Cerebellar nuclear complex (tissue), 1 donor: ENCODE measurements at places on chromosomes 7 and 10.

GRCh38 chr7:42745357-42746059 lies 166.4 kb downstream of the C7orf25 start:
- DNase-seq, result no peak

DNA sequence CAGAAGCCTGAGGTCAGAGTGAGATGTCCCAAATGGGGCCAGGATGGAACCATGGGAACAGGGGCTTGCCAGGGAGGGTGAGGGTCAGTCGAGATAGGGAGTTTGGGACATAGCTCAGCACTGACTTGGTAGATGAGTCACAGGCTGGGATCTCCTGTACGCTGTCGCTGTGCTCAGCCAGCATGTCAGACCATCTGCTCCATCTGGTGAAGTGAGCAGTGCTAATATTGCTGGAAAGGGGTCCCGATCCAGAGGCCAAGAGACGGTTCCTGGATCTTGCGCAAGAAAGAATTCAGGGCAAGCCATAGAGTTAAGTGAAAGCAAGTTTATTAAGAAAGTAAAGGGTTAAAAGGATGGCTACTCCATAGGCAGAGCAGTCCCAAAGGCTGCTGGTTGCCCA lies 505.6 kb downstream of the GALNT17 start:
- peak; percentile 56 for DNase-seq

DNA sequence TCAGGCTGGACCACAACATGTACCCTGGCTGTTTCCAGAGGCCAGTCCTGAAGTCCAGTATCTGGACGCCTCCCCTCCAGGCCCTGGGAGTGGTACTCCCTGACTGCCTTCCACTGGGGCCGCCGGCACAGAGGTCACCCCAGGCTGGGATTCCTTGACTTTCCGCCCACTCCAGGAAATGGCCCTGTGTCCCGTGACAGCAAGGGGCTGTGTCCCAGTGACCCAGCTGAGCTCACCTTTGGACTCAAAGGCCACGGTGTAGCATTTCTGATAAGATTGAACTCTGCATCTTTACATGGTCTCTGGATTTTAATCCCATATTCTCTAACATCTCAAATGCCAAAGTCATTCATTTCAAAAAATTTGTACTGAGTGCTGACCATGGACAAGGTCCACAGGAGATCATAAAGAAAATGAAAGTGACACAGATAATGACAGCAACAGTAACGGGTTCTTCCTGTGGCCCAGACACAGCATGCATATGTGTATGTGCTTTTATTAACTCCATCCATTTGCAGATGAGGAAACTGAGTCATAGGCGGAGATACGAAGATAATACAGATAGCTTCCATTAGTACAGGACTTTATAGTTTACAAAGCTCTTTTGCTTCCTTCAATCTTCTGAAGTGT lies 5.4 kb downstream of the ADAMTS14 start:
- DNase-seq, result no peak

DNA sequence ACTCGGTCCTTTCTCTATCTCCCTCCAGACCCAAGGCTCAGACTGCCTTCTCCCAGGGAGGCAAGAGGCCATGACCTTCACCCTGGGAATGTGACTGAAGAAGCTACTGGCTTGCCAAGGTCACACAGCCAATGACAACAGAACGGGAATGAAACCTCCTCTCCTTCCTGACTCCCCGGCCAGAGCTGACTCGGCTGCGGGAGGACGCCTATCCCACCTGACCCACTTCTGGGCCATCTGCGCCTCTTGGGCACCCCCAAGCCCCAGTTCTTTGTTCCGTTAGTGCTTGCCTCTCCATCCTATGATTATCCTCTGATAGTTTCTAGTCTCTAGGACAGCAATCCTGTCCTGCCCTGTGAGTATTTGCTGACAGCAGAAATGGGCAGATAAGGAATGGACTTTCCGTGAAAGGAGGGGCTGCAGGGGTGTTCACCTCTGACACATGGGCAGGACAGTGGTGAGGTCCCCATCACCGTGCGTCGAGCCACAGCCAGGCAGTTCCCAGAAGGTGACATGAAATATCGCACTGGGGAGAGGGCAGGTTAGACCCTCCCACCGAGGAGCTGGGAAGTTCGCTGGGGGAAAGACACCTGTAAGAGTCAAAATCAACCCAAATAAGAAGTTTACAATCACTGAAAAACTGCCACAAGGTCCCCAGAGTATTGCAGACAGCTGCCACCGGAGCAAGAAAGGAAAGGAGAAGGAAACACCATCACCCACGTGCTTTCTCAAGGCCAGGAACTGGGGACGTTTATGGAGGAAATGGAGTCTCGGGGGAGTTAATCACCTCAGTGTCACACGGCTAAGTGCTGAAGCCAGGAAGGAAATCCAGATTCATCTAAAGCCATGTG lies 63.0 kb downstream of the INSIG1 start:
- DNase-seq, result no peak

GRCh38 chr10:60422809-60423208 lies 33.1 kb upstream of the ANK3 start:
- DNase-seq, result no peak

- DNase-seq, result no peak
These were observed 274.8 kb downstream of the SEMA3D start for GRCh38 chr7:84912018-84912417.

GRCh38 chr7:104794154-104794553 lies 219.9 kb upstream of the KMT2E start:
- DNase-seq, result no peak

DNA sequence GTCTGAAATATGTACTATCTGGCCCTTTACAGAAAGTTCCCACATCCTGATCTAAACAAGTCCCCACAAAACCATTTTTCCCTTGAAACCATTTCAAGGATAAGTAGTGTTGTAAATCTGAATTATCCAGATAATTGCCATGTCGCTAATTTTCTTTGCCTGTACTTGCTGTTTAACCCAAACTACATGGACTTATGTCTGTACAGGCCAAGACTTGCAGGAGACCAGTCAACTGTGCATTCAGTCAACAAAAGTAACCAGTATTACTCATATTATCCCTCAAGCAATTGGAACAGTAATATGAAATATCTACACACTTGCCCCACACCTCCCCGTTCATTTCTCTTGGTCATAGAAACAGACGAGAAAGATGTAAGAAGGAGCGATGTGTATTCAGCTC lies 347.8 kb upstream of the NFE2L3 start:
- DNase-seq, result no peak

GRCh38 chr10:50917486-50917885 lies 32.1 kb upstream of the A1CF start:
- DNase-seq, result no peak

DNA sequence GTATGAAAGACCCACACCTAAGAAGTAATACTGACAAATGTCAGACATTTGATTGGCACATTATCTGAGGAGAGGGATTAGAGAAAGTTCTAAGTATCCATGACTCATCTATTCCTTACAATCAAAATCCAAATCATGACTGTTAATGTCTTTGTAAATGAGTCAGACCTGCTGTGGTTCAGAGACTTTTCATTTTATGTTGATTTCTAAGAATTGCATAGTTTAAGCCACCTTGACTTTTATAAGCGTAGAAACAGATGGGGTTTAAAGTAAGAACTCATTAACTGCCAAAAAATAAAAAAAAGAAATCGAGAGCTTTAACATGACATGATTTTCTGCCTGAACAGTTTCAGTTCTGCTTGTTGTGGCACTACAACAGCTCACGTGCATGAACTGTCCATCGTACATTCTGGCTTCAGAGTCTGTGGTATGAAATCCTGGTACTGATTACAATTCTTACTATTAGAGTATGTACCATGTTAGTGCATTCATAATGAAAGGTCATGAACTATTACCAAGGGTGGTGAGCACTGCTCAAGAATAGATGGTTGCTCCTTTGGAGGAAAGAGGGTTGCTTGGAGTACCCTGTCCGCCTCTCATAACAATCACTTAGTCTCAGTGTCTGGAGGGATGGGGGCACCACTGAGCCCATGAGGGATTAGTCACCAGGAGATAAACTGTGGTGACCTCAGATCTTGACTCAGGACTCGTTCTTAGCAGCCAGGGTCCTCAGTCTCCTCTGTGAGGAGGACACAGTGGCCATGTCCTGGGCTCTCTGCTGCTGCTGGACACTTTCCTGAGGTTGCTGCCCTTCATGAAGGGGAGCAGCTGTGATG lies 42.2 kb downstream of the ACSM6 start:
- DNase-seq, result no peak

DNA sequence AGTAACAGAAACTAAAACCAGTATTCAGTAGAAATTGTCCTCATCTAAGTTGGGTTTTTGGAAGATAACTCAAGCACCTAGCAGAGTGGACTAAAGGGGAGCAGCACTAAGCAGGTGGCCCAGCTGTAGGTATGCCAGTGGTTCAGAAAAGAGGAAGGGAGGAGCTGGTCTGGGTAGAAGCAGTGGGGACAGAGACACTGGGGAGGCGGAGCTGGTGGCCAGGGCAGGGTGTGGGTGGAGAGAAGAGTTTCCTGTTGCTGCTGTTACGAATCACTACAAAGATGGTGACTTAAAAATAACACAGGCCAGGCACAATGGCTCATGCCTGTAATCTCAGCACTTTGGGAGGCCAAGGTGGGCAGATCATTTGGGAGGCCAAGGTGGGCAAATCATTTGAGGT lies 136.2 kb downstream of the WDR11 start:
- no peak for DNase-seq

DNA sequence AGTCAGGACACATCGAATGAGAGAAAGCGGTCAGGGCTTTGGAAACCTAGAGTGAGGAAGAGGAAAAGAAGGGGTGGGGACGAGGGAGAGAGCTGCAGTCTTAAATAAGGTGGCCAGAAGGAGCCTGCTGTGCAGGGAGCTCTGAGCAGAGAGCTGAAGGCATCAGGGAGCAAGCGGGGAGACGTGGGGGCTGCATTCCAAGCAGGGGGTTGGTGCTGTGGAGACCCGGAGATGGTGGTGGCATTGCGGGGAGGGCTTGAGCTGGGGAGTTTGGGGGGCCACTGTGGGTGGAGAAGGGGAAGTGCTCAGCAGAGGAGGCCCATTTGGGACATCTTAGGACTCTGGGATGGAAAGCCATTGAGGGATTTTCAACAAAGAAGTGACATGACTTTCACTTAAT lies 38.7 kb upstream of the ZNF32 start:
- no peak for DNase-seq

DNA sequence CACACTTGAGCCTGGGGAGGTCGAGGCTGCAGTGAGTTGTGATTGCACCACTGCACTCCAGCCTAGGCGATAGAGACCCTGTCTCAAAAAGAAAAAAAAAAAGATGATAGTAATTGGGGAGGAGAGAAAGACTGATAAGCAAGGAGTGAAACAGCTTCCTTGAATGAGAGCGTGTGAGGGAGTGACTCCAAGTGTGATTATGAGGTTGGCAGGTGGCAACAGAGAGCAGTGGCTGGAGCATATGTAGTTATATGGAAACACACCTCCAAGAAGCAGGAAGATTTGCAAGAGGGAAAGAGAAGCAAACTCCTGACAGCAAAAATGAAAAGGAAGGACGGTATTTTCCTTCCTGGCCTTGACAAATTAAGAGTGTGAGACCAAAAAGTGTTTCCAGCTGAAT lies 50.4 kb downstream of the VKORC1L1 start:
- no peak for DNase-seq

DNA sequence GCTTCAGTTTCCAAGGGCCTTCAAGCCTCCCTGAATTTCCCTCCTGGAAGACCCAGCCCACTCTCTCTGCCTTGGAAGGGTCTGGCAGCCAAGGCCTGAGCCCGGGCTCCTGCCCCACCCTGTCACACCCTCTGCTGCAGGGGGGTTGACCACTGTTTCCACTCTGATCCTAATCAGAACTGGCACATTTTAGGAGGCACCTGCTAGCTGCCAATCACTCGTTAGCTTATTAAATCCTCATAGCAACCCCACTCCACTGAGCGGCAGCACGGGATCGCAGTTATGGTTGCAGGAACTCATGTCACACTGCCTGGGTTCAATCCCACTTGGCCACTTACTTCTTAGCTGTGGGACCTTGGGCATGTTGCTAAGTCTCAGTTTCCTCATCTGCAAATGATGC lies 12.9 kb downstream of the HSPB1 start:
- no peak for DNase-seq

DNA sequence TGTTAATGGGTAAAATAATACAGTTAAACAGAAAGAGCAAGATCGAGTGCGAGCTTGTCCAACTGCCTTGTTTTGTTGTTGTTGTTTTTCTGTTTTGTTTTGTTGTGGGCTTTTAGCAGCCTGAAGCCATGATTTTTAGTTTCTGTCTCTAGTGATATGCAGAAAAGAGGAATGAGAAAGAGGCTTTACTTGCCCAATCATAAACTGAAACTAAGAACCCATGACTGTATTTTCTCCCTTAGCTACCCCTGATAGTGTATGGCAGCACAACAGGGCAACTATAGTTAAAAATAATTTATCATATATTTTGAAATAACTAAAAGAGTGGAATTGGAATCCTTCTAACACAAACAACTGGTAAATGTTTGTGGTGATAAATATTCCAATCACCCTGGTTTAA lies 493.9 kb downstream of the GLRX3 start:
- no peak for DNase-seq

DNA sequence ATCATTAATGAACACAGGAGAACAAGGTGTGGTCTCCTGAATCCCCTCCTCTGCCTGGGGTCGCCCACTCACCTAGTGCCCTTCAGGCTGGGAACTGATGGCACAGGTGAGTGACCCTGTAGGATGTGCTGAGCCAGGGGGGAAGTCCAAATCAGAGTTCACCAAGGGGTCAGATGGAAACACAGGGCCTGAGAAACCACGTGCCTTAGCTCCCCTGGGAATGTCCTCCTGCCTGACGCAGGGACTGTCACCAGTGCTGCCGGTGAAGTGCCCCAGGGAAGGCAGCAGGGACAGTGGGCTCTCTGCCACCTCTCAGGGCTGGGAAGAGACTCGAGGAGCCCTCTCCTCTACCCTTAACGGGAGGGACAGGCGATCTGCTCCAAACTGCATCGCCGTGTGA lies 5.8 kb upstream of the PYROXD2 start:
- no peak for DNase-seq

- no peak for DNase-seq
These were observed 129.1 kb downstream of the SEPTIN14 start for GRCh38 chr7:55733241-55734140.

DNA sequence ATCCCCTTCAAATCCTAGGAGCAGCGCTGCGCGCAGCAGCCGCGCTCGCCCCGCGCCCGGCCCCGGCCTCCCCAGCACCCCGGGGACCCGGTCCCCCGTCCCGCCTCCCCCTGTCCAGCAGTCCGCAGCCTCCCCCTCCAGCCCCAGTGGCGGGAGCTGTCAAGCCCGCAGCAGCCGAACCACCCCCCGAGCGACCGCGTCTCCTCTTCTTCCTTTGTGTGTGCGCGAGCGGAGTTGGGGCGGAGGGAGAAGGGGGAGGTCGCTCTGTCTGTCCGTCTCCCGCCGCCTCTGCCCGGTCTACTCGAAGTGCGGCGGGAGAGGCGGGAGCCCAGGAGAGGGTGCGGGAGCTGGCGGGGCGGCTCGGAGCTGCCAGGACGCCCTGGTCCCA lies 375 bp upstream of the CHN2 start:
- DNase-seq, result no peak

- DNase-seq, result no peak
These were observed 1231.2 kb downstream of the GATA3 start for GRCh38 chr10:9285690-9286089.

- no peak for DNase-seq
These were observed 8.9 kb downstream of the HOXA4 start for GRCh38 chr7:27121684-27122076.

GRCh38 chr7:49294611-49295010 lies 370.3 kb downstream of the CDC14C start:
- DNase-seq, result no peak

- no peak for DNase-seq
These were observed 38.1 kb upstream of the ANTXRL start for GRCh38 chr10:46248651-46249146.

- no peak for DNase-seq
These were observed 210.3 kb downstream of the CAMK1D start for GRCh38 chr10:12559578-12560178.

GRCh38 chr10:70271996-70272924 lies 11.5 kb downstream of the NPFFR1 start:
- DNase-seq, result no peak
